HepG2 (cell line): ENCODE measurements at places on chromosomes 3 and 15. TPM values are rescaled to one million over a fixed set of nuclear protein-coding genes. Genes with fewer than 3 reads are reported as not detected.

- no peak for DNase-seq
Measured at GRCh38 chr3:15309662-15310335, 22.6 kb downstream of the SH3BP5 start.

- DNase-seq: peak; percentile 50
Measured at GRCh38 chr3:185270262-185270955, 16.6 kb upstream of the EHHADH start.

GRCh38 chr15:48609486-48609885 lies 36.0 kb downstream of the FBN1 start:
- DNase-seq: no peak

GRCh38 chr3:72186400-72186855 lies 401.5 kb upstream of the PROK2 start:
- no peak for DNase-seq

DNA sequence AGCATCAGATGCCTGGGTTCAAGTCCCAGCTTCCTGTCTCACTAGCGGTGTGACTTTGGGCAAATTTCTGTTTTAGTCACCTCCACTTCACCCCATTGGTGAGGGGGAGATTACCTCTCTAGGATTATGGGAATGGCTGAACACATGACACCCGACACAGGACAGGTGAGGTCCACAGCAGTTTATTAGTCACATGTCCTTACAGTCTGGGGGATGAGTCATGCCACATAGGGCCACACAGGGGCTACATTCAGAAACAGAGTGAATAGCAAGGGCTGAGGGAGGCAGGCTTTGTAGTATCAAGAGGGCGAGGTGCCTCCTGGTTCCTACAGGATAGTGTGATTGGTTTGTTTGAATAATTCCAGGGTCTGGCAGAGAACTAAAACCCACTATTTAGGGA lies 15.2 kb upstream of the ITGA11 start:
- no peak for DNase-seq

GRCh38 chr3:32440611-32441350 lies 49.1 kb downstream of the CMTM7 start:
- no peak for DNase-seq

GRCh38 chr3:3629911-3630310 lies 169.3 kb upstream of the LRRN1 start:
- DNase-seq: no peak

- no peak for DNase-seq
Measured at GRCh38 chr15:71097890-71098289, 17.4 kb upstream of the THSD4 start.

DNA sequence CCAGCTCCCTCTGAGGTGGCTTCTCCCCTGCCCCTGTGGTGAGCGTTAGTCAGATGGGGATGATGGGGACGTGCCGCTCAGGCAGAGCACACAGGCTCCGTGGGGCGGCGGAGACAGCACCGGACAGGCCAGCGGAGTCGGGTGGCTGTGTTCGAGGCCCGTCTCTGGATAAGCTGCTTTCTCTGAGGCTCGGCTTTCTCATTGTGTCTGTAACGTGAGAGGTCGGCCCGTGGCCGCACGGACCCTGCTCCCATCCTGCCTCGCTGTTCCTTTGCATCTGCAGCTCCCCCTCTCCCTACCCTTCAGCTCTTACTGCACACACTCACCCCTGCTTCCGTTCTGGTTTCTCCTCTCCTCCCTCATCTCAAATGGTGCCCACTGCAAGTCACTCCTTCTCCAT lies 62.5 kb downstream of the FAM43A start:
- no peak for DNase-seq

GRCh38 chr3:32778389-32778788 lies 39.4 kb upstream of the TRIM71 start:
- DNase-seq: peak; percentile 53

DNA sequence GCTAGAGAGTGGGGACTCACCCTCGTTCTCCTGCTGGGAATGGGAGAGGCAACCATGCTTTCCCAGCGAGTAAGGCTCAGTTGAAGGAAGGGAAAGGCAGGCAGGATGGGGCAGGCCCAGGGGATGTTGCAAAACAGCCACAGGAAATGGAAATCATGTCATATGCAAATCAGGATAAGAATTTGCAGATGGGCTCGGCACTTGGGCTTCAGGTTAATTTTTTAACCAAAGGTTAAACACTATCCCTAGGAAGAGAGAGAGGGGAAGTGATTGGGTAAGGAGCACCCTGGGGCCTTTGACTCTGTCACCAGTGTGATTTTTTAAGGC lies 14.6 kb upstream of the PLA2G4E start:
- no peak for DNase-seq

- DNase-seq: no peak
Measured at GRCh38 chr3:124858275-124858674, 28.9 kb downstream of the ITGB5 start.

DNA sequence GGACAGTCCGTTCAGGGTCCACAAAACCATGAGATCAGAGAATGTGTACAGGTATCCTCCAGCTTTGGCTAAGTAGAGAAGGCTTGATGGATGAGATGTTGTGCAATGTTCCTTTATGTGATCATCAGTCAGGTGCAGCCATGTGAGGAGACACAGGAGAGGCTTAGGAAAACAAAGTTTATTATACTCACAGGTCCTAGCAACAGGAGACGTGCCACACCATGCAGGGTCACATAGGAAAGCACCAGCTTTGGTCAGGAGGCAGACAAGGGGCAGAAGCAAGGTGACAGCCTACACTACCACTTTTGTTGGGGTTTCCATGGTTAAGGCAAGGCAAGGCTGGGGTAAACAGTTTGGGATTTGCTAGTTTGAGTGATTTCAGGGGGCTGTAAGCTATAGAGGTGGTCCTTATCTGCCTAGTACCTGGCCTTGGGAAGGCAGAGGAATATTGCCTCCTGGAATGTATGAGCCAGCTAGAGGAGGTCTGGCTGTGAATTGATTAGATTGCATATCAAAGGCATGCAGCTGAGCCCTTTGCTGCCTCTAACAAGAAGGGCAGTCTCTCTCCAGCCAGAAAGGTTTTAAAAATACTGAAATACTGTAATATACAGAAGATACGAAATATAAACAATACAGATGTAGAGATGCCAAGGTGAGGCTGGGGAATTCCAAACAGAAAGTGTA lies 248.6 kb downstream of the RYR3 start:
- DNase-seq: no peak

DNA sequence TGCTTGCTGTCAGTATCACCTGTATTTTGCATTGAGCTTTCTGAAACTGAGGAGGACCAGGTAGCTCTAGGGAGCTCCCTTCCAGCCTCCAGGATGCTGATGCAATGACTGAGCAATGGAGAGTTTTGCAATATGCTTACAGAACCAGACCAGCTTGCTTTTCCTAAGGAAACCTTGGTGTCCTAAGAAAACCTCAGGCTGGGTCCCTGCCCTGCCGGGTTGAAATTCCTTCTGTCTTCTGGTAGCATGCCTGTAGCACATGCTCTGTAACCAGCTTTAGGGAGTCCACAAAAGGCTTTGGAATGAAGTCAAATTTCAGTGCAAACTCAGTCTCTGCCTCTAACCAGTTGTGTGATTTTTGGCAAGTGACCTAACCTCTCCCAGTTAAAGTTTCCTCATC lies 65.8 kb upstream of the GSK3B start:
- no peak for DNase-seq

DNA sequence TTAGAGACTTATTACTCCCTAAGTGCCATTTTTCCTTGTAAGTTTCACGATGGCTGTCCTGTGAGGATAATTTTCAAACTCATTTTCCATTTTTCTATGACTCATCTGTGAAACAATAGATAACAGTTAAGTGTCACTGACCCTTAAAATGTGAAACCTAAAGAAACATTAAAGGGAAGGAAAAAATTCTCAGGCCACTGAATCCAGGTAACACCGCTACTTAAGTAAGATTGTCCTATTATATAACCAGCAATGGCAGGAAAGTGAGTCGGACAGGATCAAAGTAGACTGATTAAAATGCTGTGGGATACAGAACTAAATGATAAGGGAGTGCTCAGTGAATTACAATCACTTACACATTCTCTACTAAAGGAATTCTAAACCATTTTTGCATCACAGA lies 12.4 kb downstream of the PLD1 start:
- DNase-seq: no peak

DNA sequence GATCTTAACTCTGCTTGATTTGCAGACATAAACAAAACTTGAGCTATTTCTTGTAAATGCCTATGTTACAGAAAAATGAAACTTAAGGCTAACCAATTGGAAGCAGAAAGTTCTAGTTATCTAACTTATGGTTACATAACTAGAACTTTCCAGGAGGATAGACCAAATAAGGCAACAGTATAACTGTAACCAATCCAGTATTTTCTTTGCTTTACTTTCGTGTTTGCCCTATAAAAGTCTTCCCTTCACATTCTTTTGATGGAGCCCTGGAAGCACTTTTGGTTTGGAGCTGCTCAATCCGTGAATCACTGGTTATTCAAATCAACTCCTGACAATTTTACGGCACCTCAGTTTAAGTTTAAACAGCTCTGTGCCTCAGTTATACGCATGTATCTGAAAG lies 164.6 kb downstream of the SUCLG2 start:
- no peak for DNase-seq

DNA sequence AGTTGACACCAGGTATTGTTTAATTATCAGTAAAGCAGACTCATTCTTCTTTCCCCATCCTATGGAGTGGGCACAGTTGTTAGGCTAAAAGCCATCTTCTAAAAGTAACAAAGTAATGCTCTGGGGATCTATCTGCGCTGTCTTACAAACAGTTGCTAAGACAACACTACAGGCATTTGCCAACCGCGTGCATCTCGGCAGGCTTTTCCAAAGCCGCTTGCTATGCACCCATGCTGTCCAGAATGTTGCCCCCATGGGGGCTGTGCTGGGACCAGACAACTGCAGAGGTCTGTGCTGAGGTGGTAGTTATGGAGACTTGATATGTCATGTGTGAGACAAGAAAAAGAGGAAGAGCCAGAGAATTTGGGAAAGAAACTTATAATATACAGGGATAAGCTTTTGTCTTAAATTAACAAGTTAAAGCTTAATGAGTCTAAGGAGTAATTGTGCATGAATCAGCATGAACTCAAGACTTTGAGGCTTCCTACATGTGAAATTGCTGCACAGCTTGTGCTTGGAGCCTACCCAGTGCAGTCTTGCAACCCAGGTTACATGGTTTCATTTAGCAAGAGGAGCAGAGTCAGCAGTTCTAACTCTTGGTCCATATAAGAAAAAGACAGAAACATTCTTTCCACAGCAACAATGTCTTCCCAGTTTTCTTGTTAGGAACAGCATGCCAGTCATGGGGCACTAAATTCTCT lies 38.9 kb upstream of the DCLK3 start:
- DNase-seq: no peak

DNA sequence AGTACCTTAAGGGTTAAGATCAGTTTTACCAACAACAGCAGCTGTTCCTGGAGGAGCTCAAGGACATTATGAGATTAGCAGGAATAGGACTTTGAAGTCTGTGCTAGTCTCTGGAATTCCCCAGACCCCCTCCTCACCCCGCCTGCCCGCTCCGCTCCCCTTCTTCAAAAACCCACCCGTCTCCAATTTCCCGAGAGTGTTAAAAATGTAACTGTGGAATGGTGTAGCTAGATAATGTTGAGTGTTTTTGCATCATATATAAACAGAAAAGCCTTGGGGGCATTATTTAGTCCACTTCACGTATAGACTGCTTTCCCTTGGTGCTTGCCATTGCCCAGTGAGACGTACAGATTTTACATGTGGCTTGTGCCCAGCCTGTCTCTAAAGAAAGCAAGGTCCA lies 65.0 kb upstream of the SEMA6D start:
- DNase-seq: no peak

- DNase-seq: no peak
Measured at GRCh38 chr3:58688574-58688973, 22.0 kb upstream of the FAM3D start.

DNA sequence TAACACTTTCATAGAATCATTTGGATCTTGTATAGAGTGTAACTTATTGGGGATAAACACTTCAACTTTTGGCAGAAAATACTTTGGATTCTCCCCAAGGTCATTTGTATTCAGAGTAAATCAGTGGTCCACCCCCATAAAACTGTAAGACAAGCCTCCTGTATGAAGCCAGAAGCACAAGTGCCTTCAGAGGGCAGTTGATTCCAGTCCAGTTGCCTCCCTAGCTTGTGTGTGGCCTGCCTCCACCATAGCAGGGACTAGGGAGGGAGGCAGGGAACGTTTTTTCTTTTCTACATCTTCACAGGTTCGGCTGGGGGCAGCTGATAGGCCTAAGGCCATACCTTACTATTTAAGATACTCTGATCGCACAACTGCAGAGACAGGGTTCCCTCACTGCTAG lies 11.6 kb downstream of the GORASP1 start:
- DNase-seq: no peak

DNA sequence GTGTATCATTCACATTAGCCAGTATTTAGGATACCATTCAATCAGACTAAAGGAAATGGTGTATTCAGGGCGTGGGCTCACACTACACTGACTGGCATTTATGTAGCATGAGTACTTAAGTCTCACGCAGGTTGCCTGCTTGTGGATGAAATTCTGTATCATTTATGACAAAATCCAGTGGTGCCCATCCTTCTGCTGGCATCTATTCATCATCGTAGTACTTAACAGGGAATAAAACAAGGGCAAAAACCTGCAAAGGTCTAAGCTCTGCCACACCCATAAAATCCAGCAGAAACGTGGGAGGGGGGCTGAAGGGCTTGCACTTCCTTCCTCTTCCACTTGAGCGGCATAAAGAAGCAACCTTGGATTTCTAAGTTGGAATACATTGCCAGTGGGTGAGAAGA lies 2.7 kb downstream of the GAP43 start:
- no peak for DNase-seq

GRCh38 chr3:51974963-51975851 lies at the start of gene ABHD14A:
TSS of gene ABHD14A (plus strand) at chr3:51975064. CDS start at chr3:51975136, 72 bp downstream.
- DNase-seq: peak; percentile 37

DNA sequence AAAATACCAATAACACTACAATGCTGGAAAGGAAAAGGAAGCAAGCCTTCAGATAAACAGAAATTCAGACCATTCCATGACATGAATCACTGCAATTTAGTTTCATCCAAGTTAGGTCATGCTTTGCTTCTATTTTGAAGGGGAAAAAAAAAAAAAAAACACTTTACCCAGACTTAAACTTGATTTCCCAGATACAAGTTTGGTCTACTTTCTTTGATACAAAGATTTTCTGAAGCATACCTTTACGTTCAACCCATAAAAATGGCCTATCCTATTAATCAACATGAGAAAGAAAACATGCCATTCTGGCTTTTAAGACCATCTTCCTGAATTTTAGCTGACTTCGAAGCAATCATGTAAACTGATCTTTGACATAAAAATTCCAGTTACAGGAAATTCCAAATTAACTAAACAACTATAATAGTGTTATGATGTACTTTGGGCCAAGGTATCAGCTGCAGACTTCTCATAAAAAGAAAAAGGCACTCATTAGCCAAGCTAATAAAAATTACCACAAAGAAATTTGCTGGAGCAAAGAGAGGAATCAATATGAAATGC lies 12.6 kb downstream of the OSBPL10 start:
- DNase-seq: no peak

- DNase-seq: no peak
Measured at GRCh38 chr3:127722091-127722784, 49.5 kb downstream of the ABTB1 start.

GRCh38 chr3:156431334-156432124 lies 123.4 kb downstream of the SSR3 start:
- DNase-seq: no peak

GP9 gene
- not detected in 2 replicates for polyA plus RNA-seq

TRPM1 gene
- polyA plus RNA-seq: not detected in 2 replicates

CCRL2 gene
- polyA plus RNA-seq: not detected in 2 replicates

CD80 gene
- not detected in 2 replicates for polyA plus RNA-seq

CLDN16 gene
- 0.04 and 0.13 TPM in 2 replicates for polyA plus RNA-seq

TUSC7 gene
- not detected in 2 replicates for polyA plus RNA-seq

EPHB3 gene
- 0.01 TPM in 2 replicates for polyA plus RNA-seq

TERC gene
- polyA plus RNA-seq: 1.3 and 2.9 TPM in 2 replicates

GP5 gene
- polyA plus RNA-seq: 0.01 TPM in 1 of 2 replicates, not detected in the other

PIGZ gene
- 60.5 and 75.7 TPM in 2 replicates for polyA plus RNA-seq

RBP2 gene
- polyA plus RNA-seq: 0.17 TPM in 1 of 2 replicates, not detected in the other

PRR20G gene
- not detected in 2 replicates for polyA plus RNA-seq
